Right ventricle myocardium inferior (tissue), 1 donor: ENCODE measurements at places on chromosomes 3 and 15. TPM values are rescaled to one million over a fixed set of nuclear protein-coding genes. Genes with fewer than 3 reads are reported as not detected.

- no peak for DNase-seq
These were observed 51.0 kb upstream of the ATOSA start for GRCh38 chr15:52730173-52730572.

DNA sequence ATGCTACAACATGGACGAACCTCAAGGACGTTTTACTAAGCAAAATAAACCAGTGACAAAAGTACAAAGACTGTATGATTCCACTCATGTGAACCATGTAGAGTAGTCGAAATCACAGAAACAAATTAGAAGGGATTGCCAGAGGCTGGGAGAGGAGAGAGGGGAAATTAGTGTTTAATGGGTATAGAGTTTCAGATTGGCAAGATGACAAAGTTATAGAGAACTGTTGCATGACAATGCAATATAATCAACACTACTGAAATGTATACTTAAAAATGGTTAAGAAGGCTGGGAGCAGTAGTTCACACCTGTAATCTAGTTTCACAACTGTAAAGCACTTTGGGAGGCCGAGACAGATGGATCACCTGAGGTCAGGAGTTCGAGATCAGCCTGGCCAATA lies 36.9 kb downstream of the PLS1 start:
- DNase-seq = no peak

- DNase-seq = no peak
These were observed 203.1 kb upstream of the SEMA6D start for GRCh38 chr15:47514200-47514652.

The ANKUB1 gene
- not detected for total RNA-seq

The NLGN1 gene
- 8.0 TPM for total RNA-seq

DNA sequence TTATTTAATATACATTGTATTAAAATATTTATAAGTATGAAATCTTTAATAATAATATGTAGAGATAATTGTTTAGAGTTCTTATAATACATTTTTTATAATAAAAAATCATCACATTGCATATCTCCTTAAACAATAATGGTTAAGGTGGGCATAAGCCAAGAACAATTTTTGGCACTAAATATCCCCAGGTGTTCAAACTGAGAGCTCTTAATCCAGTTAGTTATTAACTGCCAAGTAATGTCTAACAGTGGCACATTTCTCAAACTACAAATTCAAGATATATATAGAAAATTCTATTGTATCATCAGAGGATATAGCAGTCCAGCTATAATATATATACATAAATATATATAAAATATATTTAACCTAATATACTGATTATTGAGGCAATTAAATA lies 680.8 kb downstream of the SI start:
- no peak for DNase-seq

The PYDC2 gene
- not detected for total RNA-seq

GRCh38 chr3:134597390-134597970 lies 53.3 kb downstream of the KY start:
- no peak for DNase-seq

- no peak for DNase-seq
These were observed 642.0 kb downstream of the ZNF385D start for GRCh38 chr3:21109056-21109455.

The MUC20 gene
- 4.6 TPM for total RNA-seq

GRCh38 chr3:62097121-62097520 lies 276.2 kb downstream of the FEZF2 start:
- DNase-seq = no peak

- DNase-seq = no peak
These were observed 27.2 kb downstream of the SPINK8 start for GRCh38 chr3:48306290-48306689.

DNA sequence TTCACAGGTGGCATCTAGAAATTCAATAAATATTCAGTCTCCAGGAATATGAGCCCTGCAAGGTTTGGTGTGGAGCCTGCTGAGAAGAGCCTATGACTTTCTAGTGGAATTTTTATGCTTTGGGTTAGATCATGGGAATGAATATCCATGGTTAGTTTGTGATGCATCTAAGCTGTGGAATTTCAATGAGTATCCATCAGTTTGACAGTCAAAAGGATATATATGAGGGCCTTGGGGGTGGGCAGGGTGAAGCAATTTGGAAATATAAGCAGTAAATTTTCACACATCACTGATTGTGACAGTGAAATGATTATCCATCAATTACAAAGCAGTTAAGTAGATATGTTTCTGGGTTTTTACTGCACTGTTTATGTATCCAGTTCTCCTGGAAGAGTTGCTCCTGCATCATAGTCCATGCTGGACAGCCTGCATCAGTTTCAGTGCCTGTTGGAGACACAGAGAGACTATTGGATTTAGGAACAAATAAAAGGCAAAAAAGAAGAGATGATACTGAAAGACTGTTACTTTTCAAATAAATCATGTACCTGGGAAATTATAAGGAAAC lies 530.8 kb downstream of the MFSD1 start:
- no peak for DNase-seq

DNA sequence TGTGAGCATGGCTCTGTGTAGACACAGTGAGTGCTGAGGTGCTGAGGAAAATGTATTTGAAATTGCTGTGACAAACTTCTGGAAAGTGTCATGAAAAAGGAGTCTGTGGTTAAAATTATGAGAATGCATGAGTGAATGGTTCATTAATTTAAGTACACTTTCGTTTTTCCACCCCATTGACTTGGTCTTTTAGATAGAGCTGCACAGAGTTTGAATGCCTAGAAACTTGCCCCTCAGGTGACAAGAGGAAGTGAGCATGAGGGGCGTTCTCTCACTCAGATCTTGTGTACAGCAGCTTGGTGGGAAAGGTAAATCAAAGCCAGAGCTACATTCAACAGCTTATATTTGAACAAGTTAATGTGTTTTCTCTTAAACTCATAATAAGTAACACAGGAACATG lies 296.8 kb downstream of the WDR72 start:
- no peak for DNase-seq

DNA sequence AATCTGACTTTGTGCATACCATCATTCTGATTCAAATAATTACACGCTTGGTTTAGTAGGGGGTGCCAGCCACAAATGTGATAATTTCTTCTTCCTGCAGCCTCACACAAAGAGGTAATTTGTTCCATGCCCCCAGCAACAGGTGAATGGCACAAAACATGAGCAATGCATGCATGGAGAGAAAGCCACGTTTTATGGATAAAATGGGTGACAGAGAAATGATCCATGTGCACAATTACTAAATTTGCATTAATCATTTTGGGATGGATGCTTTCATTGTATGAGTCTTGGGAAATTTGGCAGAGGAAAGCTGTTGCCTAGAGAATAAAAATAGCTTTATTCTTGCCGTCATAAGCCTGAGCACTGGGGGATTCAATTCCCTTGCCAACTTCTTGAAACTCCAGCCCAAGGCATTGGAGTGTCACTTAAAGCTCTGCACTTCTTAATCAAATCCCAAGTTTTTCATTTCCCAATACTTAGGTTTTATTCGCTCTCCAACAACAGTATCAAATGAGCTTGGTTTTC lies 411.6 kb downstream of the GBE1 start:
- DNase-seq = no peak

- DNase-seq = no peak
These were observed 16.8 kb upstream of the ATP1B3 start for GRCh38 chr3:141859651-141860050.

DNA sequence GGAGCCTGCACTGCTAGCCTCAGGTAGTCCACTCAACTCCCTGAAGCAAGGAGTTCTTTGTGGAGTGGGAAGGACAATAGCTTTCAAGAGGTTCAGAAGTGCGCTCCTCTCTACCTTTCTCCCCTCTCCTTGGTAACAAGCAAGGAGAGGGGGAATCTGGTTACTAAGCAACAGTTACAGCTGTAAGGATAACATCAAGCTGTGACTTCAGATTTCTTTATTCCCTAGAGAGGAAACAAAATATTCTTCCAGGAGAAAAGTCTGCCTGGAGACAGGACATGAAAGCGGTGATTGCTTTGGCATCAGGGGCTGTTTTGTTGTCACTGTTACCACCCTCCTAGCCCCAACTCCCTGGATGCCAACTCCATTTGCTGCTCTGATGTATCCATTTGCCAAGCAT lies 70.4 kb downstream of the TRANK1 start:
- no peak for DNase-seq

DNA sequence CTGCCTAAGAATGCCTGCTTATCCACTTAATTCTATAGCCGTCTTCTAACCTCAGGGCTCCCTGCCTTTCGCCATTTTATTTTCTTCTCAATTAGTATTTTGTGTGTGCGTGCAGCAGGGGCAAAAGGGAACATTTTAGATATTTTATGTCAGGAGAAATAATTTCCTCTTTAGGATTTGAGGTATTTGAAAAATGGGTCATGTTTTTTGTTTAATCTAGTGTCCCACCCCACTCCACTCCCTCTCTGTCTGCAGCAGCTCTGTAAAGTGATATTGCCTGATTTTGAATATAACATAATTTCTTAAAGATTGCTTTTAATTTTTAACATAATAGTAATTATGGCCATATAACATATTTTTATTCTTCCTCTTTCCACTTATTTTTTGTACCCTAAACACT lies 593.2 kb upstream of the DPPA4 start:
- DNase-seq = no peak

DNA sequence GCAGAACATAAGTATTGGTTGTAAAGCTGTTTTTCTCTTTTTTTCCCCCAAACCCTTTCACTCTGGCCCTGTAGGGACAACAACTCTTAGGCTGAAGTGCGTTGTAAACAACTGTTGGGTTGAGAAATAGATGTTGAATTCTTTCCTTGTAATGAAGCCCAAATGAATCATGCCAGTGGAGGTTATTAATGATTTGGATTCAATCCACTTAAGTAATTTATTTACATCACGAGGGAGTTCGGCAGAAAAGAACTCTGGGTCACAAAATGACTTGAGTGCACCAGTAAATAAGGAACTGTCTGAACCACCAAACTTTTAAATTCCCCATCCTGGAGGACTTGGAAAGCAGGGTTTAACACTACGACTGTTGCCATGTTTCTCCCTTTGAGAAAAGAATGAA lies 218.9 kb downstream of the PDZRN3 start:
- DNase-seq = no peak
